AG09319 (cell line): ENCODE measurements at places on chromosomes 12 and 14.

GRCh38 chr14:65373016-65373670, 39.4 kb upstream of the FUT8 start:
- no peak for DNase-seq

DNA sequence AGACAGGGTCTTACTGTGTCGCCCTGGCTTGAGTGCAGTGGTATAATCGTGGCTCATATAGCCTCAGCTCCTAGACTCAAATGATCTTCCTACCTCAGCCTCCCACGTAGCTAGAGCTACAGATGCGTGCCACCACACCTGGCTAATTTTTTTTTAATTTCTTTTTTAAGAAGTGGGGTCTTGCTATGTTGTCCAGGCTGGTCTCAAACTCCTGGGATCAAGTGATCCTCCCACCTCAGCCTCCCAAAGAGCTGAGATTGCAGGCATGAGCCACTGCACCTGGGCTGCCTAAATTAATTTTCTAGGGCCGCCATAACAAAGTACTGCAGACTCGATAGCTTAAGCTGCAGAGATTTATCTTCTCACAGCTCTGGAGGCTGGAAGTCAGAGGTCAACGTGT, 9.1 kb downstream of the LTBR start:
- no peak for DNase-seq

DNA sequence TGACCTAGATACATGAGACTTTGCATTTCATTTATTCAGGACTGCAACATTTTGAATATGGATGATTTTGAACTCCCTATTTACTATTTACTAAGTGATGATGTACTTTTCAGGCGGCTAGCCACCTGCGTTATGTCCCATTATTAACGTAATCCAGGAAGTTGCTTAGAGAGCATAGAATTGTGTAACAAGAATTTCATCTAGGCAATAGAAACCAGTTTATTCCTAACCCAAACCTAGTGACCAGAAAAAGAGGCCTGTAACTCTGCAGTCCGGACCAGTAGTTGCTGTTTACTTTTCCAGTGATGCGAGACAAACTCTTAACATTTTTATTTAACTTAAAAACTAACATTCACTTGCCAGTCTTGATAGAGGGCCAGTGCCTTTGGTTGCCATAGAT, 12.3 kb downstream of the NUDT4 start:
- no peak for DNase-seq

GRCh38 chr14:68822132-68822651, 29.3 kb upstream of the ZFP36L1 start:
- DNase-seq = no peak

- no peak for DNase-seq
These were observed 11.0 kb downstream of the PTGER2 start for GRCh38 chr14:52325126-52325525.
